GOT3 (cell line): ENCODE measurements at places on chromosomes 1 and 21.

GRCh38 chr1:1179346-1179982 is 5.8 kb downstream of the TTLL10 start:
- no peak for DNase-seq

- DNase-seq = no peak
Observed at GRCh38 chr1:112946683-112947082, 9.3 kb downstream of the SLC16A1 start.

- no peak for DNase-seq
Observed at GRCh38 chr1:213327017-213327667, 276.1 kb downstream of the RPS6KC1 start.

DNA sequence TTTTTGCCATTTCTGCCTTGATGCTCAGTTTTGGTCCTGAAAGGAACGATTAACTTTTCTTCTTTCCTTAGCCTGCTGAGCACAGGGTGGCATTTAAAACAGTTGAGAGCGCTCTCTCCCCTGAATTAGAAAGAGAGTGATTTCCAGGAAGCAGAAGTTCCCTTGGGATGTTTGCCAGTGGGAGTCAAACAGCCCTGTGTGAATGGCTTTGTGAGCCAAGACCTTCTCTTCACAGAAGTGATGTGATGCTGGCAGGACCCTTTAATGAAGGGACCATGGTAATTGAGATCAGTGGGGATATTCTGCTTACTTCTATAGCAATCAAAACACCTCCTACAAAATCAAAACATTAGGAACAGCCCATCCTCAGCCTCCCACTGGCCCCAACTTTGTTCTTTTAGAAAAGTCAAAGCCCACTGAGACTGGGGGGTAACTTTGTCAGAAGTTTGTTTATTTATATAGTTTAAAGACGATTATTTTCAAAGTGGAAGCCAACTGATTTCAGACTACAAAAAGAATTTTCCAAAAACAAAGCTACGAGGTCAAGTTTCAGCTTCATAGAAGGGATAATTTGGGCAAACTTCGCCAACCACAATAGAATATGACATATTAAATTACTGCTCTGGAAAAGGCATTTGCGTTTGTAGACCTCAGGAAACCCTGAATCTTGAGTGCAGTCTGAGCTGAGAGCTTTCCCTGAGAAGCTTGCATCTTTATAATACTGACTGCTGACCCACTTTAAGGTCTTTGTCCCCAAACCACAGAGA is 122.7 kb downstream of the GABPA start:
- DNase-seq = no peak
